ENCODE measurements at places on chromosomes 3 and 15.

DNA sequence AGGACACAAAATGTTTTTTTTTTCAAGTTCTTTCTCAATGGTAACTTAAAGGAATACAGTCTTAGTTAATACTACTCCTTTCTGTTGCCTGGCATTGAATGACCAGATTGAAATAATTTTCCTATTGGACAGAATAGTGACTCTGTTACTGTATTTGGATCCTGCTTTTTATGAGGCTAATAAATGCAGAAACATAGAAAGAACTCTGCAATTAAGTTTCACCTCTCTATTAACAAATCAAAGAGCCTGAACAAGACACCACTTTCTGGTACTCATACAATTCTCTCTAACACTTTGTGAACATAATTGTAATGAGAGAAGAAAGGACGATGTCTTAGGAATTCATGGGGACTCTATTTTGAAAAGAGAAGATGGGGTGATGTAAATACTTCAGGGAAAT lies 308.4 kb upstream of the ROBO2 start:
- DNase-seq = no peak

DNA sequence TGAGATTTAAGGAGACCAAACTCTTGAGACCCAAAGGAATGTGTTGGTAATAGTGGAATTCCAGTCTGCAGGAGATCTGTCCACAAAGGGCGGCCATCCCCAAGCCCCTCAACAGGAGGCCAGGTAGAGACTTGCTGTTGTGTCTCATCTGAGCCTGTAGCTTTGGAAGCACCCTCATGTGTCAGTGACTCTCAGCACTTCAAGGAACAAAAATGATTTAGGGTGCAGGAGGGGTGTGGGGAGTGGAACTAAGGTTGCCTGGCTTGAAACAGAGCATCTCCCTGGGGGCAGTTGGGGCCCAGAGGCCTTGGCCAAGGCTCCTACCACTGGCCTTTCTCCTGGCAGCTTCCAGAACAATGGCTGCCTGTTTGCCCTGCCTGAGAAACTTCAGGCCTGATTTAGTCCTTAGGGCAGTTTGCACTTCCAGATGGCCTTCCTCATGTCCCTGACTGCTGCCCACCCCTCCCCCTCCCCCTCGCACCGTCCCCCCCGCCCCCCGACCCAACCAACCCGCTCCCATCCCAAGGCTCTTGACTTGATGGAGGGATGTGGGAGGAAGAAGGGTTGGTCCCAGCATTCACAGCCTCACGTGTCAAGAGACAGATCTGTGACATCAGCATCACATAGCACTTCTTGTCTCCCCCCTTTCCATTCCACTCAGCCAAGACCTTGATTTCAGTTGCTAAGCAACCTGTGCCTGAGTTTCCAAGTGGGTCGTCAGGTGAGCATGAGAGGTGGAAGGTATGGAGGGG lies 77.1 kb downstream of the CORO2B start:
- no peak for DNase-seq

DNA sequence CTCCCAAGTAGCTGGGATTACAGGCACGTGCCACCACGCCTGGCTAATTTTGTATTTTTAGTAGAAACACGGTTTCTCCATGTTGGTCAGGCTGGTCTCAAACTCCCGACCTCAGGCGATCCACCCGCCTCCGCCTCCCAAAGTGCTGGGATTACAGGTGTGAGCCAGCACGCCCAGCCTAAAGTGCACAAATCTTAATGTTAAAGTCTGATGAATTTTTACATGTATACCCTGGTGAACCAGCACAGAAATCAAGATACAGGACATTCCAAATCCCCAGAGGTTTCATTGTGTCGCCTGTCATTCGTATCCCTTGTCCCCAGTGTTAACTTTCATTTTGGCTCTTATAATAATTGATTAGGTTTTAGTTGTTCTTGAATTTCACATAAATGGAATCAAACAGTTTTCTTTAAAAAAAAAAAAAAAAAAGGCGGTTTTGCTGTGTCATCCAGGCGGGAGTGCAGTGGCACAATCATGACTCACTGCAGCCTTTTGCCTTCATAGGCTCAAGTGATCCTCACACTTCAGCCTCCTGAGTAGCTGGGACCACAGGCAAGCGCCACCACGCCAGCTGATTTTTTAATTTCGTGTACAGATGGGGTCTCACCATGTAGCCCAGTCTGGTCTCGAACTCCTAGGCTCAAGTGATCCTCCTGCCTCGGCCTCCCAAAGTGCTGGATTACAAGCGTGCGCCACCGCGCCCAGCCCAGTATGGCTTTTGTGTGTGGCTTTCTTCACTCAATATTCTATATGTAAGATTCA lies 1.5 kb upstream of the TM4SF19 start:
- no peak for DNase-seq

DNA sequence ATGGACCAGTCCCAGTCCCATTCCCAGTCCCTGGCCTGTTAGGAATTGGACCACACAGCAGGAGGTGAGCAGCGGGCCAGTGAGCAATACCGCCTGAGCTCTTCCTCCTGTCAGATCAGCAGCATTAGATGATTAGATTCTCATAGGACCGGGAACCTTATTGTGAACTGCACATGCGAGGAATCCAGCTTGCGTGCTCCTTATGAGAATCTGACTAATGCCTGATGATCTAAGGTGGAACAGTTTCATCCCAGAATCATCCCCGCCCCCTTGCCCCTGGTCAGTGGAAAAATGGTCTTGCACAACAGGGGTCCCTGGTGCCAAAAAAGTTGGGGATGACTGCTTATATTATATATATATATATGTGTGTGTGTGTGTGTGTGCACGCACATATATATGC lies 63.1 kb downstream of the IFT57 start:
- no peak for DNase-seq

GRCh38 chr15:31307270-31308184 lies 19.1 kb upstream of the KLF13 start:
- no peak for DNase-seq

DNA sequence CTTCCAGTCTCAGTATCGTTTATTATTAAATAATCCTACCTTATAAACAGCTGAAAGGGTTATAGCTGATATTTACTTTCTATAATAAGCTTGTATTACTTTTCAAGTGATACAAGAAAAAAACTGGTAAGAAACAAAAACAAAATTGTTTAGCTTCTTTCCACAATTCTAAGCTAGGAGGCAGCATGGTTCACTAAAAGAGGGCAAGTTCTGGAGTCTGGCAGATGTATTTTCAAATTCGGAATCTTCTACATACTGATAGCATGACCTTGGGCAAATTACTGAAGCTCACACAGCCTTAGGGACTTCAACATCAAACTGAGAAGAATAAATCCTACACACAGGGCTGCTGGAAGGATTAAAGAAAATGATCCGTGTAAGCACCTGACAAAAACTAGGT lies 15.4 kb downstream of the C15orf62 start:
- DNase-seq = no peak

DNA sequence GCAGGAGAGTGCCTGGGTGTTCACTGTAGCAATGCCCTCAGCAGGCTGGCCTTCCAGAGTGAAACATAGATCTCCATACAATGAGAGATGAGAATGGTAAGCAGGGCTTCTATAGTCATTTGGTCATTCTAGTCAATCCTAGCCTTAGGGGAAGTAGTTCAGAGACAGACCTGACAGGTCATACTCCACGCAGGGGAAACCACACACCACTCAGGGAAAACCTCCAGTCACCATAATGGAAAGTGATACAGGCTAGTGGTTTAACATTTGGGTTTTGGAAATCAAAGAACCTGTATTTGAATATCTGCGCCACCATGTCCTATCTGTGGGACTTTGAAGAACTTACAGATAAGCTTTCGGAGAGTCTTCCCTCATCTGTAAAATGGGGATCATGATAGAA lies 425.7 kb upstream of the PPP2R3A start:
- DNase-seq = no peak

GRCh38 chr3:197522183-197522715 lies 33.5 kb downstream of the BDH1 start:
- DNase-seq = no peak

- peak; percentile 10 for DNase-seq
Observed at GRCh38 chr3:117793622-117794265, 1084.2 kb downstream of the TUSC7 start.

DNA sequence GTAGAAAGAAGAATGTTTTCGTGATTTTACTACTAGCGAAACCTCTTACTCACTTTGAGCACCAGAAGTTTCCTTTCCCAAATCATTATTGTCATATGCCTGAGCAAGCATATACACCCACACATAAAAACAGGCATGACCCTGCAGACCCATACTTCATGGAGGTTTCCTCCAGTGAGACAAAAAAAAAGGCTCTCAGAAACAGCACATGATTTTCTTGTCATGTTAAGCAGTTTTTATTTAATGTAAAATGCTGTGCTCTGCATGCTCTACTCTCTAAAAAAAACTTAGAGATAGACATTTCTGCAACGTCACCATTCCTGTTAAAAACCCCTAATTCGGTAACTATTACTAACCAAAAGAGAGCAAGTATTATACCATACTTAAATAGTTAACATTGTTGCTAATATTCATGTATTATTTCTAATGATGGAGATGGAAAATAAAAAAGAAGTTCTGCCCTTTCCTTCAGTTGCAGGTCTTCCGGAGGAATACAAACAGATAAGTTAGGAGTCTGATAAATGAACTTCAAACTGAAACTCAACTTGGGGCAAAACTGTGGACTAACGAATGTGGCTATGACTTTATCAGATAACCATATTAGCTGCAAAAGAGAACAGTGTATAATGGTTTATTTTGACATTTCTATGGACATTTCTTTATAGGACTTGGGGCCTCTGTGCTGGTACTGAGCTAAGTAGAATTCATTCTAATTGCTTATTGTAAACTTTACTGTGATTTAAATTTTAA lies 15.9 kb downstream of the CD200R1 start:
- no peak for DNase-seq

GRCh38 chr3:185724761-185725160 lies 100.1 kb downstream of the IGF2BP2 start:
- peak; percentile 24 for DNase-seq

DNA sequence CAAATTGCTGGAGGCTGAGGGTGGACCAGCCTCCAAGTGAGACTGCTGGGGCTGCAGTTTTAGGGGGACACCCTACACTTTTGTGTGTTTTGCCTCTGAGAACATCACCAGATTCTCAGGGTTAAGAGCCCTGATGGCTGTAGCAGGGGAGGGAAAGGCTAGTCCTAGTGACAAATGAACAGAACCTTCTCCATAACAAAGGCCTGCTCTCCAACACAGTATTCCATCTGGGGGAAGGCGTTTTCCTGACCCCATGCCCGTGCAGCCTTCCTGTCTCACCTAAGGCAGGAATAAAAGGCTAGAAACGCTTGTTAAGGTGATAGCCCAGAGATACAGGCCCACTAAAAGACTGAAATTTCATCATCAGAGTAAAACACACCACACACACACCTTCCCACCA lies 50.2 kb upstream of the NSMCE3 start:
- DNase-seq = no peak

GRCh38 chr15:52751522-52751921 lies 38.6 kb downstream of the ONECUT1 start:
- no peak for DNase-seq

GRCh38 chr3:60114191-60114590 lies 1064.4 kb upstream of the CFAP20DC start:
- DNase-seq = no peak

DNA sequence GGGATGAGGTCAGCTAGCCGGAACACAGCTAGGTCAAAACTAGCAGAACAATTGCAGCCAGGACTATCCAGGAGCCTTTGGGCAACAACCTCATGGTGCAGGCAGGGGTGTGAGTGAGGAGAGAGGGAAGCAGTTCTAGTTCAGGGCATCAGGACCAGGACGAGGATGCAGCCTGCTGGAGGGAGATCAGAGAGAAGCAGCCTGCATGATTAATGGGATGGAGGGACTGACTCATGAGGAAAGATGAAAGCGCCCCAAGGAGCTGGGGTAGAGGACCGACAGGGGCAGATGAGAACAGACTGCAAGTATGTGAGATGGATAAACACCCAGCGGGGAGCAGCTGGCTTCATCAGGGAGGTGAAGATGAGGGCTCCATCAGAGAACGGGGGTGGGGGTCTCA lies 37.9 kb upstream of the LRTM1 start:
- DNase-seq = no peak

DNA sequence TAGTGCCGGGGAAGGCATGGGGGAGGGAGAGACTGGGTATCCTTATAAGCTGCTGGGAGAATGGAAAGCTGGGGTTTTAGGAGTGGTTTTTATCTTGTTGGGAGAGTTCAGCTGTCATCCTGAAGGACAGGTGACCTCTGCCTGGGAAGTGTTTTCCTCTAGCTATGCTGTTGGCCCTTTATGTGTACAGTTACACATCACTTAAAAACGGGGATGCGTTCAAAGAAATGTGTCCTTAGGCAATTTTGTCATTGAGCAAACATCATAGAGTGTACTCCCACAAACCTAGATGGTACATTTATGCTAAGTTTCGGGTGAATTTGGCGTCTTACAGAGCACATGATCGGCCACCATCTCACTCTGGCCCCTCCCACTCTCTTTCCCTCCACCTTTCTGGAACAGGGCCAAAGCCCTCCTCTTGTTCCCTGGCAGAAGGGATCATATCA lies 164.3 kb upstream of the NUDT16 start:
- no peak for DNase-seq

DNA sequence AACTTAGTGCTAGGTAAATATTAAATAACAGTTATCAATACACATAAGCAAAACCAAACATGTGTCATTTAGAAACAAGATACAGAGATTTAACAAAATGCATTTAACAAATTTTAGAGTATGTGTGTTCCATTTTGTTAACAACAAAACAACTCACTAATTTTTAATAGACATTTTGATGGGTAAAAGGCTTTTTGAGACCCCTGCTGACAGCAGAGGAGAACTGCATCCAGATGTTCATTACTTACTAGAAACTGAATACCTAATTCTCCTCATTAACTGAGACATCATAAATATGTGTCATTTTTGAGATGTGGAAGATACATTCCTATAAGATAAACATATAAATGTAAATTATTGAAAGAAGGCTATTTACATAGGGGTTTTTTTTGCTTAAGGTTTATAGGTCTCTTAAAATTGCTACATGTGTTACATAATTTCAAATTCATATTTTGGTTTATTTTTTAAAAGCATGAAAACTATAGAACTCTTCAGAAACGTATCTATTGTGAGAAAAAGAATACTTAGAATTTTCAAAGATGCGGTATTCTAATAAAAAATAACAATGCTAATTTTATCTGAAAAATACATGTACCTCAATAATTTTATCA lies 1009.8 kb downstream of the TUSC7 start:
- peak; percentile 59 for DNase-seq

DNA sequence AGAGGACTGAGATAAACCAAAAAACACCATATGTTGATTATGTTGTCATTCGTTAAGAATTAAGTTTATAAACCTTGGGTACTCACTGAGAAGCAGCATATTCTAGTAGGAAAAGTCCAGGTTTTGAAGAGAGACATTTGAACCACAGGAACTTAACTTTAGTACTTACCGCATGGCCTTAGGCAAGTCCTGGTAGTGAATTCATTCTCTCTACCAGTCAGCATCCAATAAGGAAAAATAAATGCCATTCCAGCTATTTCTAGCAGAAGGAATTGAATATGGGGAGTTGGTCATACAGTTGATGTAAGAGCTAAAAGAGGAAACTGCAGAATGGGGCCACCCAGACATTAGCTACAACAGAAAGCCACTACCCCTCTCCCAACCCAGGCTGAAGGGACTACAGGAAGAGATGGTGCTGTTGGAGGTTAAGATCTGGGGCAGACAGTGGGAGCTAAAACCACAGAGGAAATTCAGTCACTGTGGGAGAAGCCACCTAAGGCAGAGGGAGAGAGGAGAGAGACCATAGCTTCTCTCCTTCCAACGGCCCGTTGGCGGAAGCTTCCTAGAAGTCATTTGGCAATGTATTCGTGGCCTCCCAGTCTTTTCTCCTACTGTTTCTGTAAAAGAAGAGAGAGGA lies 133.8 kb upstream of the RARB start:
- DNase-seq = no peak
